ENCODE measurements at places on chromosomes 7 and 10.

- no peak for DNase-seq
Observed at GRCh38 chr10:35447693-35448407, 111.5 kb downstream of the CCNY start.

- no peak for DNase-seq
Observed at GRCh38 chr7:83410989-83411591, 237.8 kb downstream of the SEMA3E start.

- no peak for DNase-seq
Observed at GRCh38 chr7:157501581-157501980, 164.8 kb downstream of the DNAJB6 start.

GRCh38 chr10:47378606-47379444 lies 5.3 kb downstream of the ZNF488 start:
- DNase-seq, result no peak

DNA sequence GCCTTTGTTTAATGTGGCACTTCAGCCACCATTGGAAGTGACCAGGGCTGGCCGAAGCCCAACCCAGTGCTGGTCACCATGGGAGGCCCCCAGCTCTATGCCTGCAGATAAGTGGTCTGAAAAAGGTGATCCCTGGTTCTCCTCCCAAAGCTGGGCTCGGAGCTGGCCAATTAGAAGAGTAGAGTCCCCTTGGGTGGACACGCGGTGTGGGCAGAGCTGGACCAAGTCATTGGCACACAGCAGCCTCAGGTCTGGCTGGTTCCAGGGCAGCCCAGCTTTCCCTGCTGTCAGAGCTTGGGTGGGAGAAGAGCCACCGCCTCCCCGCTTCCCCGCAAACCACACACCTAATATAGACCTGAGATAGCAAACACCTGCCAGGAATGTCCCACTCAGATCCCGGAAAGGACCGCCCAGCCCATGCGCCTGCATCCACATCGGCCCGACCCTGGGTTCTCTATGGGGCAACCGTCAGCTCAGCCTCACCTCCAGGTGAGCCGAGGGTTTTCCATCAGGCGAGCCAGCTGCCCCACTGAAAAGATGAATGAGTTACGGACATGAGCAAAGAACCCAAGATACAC lies 84.3 kb downstream of the TCERG1L start:
- no peak for DNase-seq

GRCh38 chr10:24210501-24210900 lies 1.6 kb downstream of the KIAA1217 start:
- no peak for DNase-seq

DNA sequence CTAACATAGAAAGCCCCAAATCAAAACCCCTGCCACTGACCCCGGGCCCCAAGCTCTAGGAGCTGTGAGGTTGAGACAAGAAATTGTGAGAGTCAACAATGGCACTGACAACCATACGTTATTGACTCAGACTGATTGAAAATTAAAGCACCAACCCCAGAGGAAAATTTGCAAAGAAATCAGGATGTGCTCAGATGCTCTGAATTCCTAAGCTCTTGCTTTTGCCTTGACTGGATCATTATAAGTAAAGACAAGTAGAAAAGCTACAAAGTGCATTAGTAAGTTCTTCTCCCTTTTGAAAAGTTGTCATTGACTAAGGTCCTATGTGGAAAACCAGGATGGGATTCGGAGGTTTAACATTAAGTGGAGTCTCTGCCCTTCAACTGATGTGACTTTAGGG lies 130.2 kb downstream of the SAMD9 start:
- DNase-seq, result no peak

DNA sequence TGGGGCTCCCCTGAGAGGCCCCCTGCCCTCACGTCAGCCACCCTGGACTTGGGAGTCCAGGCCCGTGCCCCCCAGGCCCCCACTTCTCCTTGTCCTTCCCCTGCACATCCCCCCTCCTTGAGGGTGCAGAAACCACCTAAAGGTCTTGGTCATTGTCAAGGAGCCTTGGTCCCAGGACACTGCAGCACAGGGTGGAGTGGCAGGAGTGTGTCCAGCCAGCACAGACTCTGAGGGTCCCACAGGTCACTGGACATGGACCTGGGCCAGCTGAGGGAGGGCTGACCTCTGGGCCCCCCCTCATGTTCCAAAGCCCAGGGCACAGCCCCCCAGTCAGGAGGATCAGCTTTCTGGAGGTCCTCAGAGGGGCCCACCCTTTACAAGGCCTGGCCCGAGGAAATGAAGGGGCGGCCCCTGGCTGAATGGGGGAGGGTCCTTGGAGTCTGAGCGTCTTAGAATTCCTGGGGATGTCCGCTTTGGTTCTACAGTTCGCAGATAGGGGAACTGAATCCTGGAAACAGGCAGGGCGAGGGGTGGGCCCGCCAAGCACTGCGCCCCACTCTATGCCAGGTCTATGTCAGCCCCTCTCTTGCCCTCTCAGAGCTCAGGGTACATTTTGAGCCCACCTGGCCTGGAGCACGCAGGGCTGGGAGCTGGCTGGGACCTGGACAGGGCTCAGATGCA lies 54.0 kb downstream of the PWWP2B start:
- no peak for DNase-seq

- DNase-seq, result peak; percentile 80
Observed at GRCh38 chr7:332646-333392, 42.8 kb downstream of the FOXL3 start.

DNA sequence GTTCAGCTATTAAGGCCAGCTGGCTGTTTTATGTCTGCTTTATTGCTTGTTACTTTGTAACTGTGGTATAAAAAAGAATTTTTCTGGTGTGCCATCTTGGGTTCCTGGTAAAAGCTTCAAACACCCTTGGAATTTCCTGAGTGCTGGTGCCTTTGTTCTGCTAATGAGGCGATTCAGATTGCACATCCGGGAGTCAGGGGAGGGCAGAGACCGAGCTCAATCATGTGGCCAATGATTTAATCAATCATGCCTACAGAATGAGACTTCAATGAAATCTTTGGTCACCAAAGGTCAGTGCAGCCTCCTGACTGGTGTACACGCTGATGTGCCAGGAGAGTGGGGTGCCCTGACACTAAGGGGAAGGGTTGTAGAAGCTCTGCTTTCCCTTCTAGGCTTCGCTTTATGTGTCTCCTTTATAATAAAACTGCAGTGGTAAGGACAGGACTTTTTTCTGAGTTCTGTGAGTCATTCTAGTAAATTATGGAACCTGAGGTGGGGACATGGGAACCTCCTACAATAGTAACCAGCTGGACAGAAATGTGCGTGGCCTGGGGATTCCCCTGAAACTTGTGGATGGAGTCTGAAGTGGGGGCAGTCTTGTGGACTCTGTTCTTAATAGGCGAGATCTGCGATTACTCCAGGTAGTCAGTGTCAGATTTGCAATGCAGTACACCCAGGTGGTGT lies 69.4 kb upstream of the OGDHL start:
- DNase-seq, result no peak

GRCh38 chr10:13984647-13985155 lies 346.0 kb downstream of the FRMD4A start:
- DNase-seq, result no peak

GRCh38 chr10:96044736-96045135 lies 1.4 kb downstream of the CCNJ start:
- DNase-seq, result no peak

DNA sequence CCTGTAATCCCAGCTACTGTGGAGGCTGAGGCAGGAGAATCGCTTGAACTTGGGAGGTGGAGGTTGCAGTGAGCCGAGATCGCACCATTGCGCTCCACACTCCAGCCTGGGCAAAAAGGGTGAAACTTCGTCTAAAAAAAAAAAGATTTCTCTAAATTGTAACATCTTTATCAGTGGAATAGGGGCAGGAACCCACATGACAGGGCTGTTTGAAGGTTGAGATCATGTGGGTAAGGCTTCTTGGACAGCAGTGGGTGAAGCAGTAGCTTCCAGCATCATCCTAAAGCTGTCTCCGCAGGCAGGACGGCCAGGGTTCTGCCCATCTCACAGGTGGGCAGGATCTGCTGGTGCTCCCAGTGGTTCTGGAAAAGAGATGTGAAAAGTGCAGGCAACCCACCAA lies 37.9 kb upstream of the SEPHS1 start:
- no peak for DNase-seq

DNA sequence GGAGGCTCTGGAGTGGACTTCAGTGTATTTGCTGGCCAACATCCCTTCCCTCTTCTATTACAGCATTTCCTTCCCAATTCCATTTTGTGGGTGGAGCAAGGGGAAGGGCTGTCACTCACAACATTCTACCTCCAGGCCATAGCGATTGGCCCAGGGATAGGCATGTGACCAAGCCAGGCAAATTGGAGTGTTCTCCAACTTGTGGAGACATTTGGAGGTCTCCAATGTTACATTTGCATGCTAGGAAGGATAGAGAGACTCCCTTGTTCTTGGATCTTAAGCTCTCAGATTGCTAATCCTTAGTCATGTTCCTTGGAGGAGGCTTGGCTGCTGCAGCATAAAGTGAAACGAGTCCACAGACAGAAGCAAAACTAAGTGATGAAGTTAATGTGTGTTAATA lies 95.6 kb upstream of the KIF5B start:
- no peak for DNase-seq

GRCh38 chr7:69515495-69516212 lies 82.6 kb upstream of the AUTS2 start:
- no peak for DNase-seq

DNA sequence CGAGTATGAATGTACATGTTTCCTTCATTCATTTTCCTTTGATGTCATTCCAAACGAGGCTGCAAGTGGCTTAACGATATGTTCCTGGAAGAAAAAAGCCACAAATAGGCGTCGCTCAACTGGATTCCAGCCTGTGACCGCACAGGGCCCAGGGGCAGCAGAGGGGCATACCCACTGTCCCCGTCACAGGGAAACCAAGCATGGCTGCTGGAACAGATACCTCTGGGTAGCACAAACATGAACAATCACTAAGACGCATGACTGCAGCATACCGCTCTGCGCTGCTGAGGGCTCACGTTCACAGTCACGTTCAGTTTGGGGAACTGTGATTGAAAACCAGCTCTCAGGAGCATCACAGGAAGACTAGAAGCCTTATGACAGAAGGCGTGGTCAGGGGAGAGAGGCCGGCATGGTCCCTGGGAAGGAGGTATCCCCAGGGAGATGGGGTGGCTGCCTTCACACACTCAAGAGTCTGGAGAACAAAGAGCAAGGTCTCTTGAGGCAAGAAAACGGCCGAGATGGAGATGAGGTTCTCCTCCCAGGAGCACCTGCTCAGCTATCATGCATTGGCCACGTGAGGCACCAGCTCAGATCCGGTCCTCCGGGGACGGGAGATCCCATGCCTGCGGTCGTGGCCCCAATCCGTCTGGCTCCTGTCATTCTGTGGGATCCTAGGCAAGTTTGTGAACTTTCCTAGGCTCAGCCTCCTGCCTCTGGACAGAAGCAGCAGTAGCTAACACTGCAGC lies 213.6 kb downstream of the DIP2C start:
- DNase-seq, result no peak

DNA sequence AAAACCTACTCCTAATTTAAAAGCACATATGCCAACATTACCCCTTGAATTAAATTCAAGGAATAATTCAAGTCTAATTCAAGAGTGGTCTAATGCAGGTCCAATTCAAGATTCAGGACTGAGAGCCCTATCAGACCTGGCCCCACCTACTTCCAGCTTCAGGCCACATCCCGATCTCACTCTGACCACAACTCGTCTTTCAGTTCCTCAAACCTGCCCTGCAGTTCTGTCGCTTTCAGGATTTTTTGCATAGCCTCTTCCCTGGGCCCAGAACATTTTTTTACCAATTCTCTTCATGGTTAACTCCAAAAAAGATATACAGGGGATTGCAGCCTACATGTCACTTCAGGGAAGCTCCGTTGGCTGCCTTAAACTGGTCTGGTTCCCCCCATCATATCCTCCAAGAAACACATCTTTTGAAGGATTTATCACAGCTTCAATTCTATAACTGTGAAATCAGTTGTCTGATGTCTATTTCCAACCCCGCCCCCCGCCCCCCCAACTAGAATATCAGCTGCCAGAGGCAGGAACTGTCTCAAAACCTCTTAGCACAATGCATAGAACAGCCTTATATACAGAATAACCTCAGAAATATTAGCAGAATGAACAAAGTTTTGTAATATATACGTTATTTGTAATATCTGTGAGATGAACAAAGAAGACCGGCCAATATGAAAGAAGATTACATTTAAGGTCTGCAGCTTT lies 20.8 kb downstream of the CCDC6 start:
- DNase-seq, result no peak

DNA sequence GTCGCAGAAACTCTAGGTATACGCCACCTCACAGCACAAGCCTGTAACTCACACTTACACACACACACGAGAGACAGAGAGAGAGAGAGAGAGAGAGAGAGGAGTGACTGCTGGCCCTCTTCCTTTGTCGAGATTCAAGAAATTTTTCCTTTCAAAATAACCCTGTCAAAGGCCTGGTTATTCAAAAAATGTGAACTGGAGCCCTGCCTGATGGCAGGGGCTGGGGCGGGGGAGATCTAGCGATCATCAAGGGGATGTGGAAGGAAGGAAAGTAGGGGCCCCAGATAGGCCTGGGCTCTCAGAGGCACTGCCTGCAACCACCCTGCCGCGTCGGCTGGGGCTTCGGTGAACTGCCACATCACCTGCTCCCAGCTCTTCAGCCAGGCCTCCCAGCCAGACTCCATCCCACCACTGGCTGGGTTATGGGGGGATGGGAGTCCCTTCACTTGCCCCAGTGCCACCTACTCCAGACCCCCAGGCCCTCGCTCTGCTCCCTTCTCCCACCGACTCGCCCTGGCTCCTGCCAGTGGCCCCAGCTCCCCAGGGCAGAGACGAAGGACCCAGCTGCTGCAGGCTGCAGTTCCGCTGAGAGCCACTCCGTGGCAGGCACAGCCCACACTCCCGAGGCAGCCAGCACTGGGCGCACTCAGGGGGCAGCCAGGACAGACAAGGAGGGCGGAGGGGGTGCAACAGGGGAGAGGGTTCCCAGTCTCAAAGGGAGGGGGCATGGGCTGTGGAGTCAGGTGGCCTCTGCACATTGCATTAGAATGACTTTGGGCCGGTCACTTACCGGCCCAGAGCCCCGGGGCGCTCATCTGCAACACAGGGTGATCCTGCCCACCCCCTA lies 15.3 kb downstream of the KCNH2 start:
- DNase-seq, result peak; percentile 47

- no peak for DNase-seq
Observed at GRCh38 chr10:126004752-126005151, 108.4 kb downstream of the FANK1 start.

DNA sequence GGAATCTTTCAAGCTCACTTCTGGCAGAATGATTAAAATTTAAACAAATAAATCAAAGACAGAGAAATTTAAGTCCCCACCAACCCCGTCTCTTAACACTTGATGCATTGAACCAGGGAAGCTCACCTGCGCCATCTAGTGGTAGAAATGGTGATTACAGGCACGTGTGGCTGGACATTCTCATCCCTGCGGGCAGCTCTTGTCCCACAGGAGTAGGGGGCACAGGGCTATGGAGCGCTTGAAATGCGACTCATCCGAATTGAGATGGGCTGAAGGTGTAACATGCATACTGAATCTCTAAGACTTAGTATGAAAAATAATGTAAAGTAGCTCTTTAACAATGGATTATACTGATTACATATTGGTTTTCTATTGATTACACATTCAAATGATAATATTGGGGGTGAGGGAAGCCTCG lies 24.8 kb upstream of the SLIT1 start:
- peak; percentile 67 for DNase-seq

- no peak for DNase-seq
Observed at GRCh38 chr10:3445648-3446047, 273.1 kb upstream of the PITRM1 start.

- no peak for DNase-seq
Observed at GRCh38 chr7:132028144-132028920, 471.9 kb upstream of the PODXL start.

All from stimulated activated CD4-positive, alpha-beta T cell treated with anti-CD3 and anti-CD28 coated beads, Interleukin-12 subunit alpha, Interleukin-12 subunit beta, amount 100 ng/mL, for 24 hours (primary cell).